ENCODE measurements at places on chromosomes 4 and X.

GRCh38 chrX:154444755-154445246, 860 bp downstream of the FAM50A start:
- DNase-seq, result no peak

GRCh38 chr4:186906722-186907121, 183.1 kb upstream of the FAT1 start:
- no peak for DNase-seq

DNA sequence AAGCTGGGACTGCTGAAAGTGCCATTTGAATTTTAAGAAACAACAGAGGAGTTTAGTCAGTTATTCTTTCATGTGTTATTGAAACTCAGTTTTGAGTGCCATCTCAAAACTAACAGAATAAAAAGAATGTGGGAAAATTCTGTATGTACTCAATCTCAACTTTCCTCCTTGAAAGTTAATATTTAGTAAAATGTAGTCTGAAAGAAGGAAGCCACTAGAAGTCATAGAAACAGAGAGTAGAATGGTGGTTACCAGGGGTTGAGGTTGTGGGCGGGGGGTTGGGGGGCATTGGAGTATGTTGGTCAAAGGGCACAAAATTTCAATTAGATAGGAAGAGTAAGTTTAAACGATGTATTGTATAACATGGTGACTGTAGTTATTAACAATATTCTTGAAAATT, 628.3 kb upstream of the MAGEB2 start:
- no peak for DNase-seq

DNA sequence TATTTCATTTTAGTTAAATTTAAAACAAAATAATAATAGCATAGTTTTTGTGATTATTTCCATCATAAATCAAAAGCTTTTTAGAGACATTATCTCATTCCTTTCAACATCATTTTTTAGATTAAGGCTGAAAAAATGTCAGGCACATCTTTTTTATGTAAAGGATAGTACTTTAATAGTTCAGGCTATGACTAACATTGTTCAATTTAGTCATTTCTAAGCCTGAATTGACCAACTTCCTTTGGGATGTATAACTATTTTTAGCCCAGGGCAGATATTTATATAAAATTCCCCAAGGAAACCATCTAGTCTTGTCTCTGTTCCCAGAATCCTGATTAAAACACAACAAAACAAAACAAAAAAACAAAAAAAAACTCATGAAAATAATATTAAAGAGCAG, 145.6 kb upstream of the PCDH18 start:
- peak; percentile 59 for DNase-seq

DNA sequence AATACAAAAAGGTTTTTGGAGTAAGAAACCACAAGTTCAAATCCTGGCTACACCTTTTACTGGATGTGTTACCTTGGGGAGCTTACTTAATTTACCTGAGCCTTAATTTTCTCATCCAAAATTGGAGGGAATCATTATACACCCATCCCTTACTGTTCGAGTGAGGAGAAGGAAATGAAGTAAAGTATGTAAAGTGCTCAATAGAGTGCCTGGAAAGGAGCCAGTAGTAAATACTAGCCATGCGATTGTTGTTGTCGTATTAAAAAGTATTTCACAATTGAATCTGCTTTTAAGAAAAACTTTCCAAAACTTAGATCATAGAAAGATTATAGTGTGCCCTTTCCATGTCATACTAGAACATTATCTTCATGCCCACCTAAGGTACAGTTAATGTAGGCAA, 124.5 kb downstream of the ATXN3L start:
- DNase-seq, result no peak

DNA sequence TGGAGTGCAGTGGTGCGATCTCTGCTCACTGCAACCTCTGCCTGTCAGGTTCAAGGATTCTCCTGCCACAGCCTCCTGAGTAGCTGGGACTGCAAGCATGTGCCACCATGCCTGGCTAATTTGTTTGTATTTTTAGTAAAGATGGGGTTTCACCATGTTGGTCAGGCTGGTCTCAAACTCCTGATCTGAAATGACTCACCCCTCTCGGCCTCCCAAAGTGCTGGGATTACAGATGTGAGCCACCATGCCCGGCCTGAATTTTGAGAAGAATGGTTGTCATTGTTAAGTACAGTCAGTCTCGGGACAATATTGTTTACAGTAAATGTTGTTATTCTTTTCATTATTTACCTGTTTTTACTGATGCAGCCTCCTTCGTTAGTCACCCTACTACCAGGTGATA, 1226.2 kb upstream of the TENM3 start:
- DNase-seq, result no peak

DNA sequence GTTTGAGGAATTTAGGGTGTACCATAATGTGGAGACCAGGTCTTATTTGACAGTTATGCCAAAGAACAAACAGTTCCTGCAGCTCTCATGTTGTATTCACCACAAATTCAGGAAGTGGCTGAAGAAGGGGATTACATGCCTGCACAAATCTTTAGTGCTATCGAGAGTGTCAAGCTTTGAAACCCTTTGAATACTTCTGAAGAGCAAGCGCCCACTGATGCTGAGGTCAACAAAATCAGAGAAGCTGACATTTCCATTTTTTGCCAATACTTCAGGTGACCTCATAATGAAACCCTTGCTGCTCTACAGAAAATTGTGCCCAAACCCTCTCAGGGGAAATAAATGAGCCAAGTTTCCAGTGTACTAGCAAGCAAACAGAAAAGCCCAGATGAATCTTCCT, 28.4 kb downstream of the PAK3 start:
- DNase-seq, result no peak

DNA sequence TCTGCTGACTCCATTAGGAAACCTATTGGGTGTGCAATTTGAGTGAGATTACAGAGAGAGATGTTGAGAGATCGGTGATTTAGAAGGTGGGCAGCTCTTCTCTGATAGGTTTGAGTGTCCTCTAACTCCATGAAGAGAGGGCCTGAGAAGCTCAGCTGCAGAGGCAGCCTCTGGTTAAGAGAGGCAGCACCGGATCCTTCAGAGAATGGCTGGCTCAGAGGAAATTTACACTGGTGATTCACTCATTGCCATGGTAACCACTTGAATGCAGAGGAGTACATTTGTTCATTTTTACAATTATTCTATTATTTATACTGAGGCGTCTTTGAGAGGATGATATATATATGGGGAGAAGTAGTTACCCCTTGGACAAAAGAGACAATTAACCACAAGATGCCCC, 171.7 kb downstream of the PDGFRA start:
- DNase-seq, result peak; percentile 51

GRCh38 chr4:1960170-1960825, 48.5 kb downstream of the NELFA start:
- peak; percentile 68 for DNase-seq

- peak; percentile 46 for DNase-seq
Measured at GRCh38 chr4:159104694-159105414, 2.0 kb downstream of the RAPGEF2 start.

GRCh38 chrX:17601441-17602200, 135.7 kb upstream of the SCML1 start:
- no peak for DNase-seq

- no peak for DNase-seq
Measured at GRCh38 chr4:2786152-2786671, 6.7 kb upstream of the SH3BP2 start.

GRCh38 chr4:609400-610050, 15.8 kb upstream of the PDE6B start:
- DNase-seq, result no peak

GRCh38 chr4:699816-700580, 5.6 kb upstream of the PCGF3 start:
- no peak for DNase-seq

- no peak for DNase-seq
Measured at GRCh38 chrX:68433981-68434299, 645 bp upstream of the OPHN1 start.

GRCh38 chr4:25075851-25076250, 45.1 kb upstream of the LGI2 start:
- no peak for DNase-seq

GRCh38 chr4:81376720-81377119, 95.0 kb downstream of the RASGEF1B start:
- no peak for DNase-seq

GRCh38 chr4:67712000-67712625, 11.2 kb upstream of the UBA6 start:
- no peak for DNase-seq

- DNase-seq, result no peak
Measured at GRCh38 chrX:101602077-101602476, 15.7 kb downstream of the ARMCX6 start.

DNA sequence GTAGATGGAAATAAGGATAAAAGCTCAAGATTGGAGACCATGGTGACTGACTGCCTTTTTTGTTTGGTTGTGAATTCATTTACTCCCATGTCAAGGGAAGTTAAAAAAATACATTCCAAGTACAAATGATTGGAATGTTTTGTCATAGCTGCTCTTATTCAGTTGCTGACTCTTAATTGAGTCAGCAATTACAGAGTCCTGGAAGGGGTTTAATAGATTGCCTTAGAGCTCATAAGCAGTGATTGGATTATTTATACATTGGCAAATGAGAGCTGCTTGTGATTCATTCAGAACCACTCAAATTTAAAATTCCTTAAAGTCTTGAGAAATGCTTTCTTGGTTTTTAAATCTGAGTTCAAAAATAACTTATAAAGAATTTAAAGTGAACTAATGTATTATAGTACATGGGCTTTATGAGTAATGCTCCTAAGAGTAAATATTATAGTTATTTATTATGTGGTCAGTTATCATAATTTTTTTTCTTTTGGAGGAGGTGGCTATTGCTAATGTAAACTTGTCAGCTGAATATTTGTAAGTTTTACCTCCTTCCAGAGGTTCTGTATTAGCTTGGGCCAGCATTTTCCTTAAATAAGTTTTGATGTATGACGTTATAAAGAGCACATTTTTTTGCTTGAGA, 13.6 kb downstream of the JADE1 start:
- peak; percentile 88 for DNase-seq

- no peak for DNase-seq
Measured at GRCh38 chr4:165106518-165106917, 6.1 kb downstream of the TMEM192 start.

- DNase-seq, result no peak
Measured at GRCh38 chr4:28879900-28880299, 1840.3 kb upstream of the PCDH7 start.

DNA sequence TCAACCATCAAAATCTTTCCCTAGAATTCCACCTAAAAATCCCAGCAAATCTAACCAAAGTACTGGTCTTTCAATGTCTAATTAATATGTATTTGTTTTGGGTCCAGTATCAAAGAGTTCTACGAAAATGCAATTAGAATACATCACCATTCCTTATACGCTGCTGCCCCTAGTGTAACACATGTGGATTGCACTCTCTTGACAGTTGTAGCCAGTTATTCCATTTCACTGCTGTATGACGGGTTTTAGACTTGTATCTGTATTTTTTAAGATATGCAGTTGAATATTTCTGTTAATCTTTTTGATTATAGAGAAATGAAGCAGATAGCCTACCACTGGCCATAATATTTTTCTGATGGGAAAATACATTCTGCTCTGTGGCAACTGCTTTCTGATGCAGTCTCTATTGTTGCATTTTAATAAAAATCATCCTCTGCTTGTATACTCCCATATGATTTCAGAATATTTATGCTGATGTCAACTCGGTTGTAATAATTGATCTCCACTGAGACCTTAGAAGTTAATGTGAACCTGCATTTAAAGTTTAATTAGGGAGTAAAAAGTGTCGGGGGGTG, 17.1 kb upstream of the PAGE2B start:
- peak; percentile 24 for DNase-seq

- peak; percentile 35 for DNase-seq
Measured at GRCh38 chr4:127889903-127890302, 9.2 kb downstream of the PLK4 start.

GRCh38 chr4:92035666-92036065, 268.1 kb upstream of the GRID2 start:
- no peak for DNase-seq

- DNase-seq, result peak; percentile 93
Measured at GRCh38 chr4:31107362-31107761, 387.2 kb downstream of the PCDH7 start.

DNA sequence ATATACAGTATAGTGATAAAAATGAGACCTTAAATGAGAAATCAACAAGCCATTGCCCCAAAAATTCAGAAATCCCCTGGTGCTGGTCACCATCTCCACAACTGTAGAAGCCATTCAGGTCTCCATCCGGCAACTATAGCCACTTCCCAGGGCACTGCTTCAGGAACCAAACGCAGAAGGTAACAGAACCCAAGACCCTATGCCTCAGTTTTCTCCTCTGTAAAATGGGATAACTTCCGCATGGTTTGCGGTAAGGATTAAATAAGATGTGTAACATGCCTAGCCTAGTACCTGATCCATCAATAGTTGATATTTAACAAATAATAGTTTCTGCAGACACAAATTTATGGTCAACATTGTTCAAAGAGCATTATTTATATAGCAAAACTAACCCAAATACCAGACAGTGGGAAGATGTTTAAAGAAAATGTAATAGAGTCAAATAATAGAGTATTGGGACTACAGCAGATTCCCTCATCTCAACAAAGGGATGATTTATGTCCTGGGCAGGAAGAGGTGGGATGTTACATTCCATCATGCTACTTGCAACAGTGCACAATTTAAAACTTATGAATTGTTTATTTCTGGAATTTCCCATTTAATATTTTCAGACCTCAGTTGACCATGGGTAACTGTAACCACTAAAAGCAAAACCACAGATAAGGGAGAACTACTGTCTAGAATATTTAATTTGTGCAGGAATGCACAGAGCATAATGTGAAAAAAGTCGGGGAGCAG, 30.0 kb downstream of the IRF2 start:
- DNase-seq, result peak; percentile 87

- no peak for DNase-seq
Measured at GRCh38 chr4:176664964-176665363, 127.8 kb downstream of the VEGFC start.

GRCh38 chr4:158538176-158538575, 16.5 kb downstream of the RXFP1 start:
- DNase-seq, result peak; percentile 39

- DNase-seq, result no peak
Measured at GRCh38 chrX:71210816-71211215, 12.2 kb upstream of the GJB1 start.

DNA sequence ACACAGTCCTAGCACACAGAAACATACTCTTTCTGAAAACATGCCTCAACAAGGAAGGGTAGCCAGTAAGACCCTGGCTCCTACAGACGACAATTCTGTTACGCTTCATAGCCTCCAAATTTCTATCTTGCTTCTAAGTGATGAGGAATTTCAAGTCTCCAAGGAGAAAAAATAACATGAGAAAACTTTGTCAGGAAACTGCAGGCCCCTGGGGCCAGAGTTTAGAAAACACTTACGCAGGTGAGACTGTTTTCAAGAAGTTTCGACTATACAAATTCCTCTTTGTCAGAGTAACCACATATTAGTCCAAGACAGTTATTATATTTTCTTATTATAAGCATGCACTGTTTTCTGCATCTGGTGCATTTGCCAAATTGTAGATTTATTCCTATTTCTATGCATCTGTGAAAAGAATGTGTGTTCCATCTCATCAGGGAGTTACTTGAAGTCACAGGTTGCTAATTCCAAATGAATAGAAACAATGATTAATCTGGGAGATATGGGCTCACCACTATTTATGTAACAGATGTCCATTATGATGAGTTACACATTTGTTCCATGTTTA, 30.3 kb upstream of the HCCS start:
- DNase-seq, result no peak

GRCh38 chrX:56795309-56795868, 66.3 kb downstream of the NBDY start:
- DNase-seq, result no peak
